Activated B cell treated with CpG ODN at 0.5 μM for 24 hours (primary cell): ENCODE measurements at places on chromosomes 7 and 10. TPM values are rescaled to one million over a fixed set of nuclear protein-coding genes. Genes with fewer than 3 reads are reported as not detected.

SCART1 gene
- total RNA-seq: 2.8 TPM in 2 replicates

CLRN3 gene
- total RNA-seq: not detected in 2 replicates

NKX6-2 gene
- total RNA-seq: not detected in 2 replicates

ITIH5 gene
- total RNA-seq: not detected in 2 replicates

ARMC3 gene
- total RNA-seq: not detected in 2 replicates

ECD gene
- 31.8 and 35.0 TPM in 2 replicates for total RNA-seq

ZP3 gene
- total RNA-seq: 0.91 and 2.9 TPM in 2 replicates

CLDN4 gene
- not detected in 2 replicates for total RNA-seq

MICALL2 gene
- total RNA-seq: 0.42 and 0.55 TPM in 2 replicates

DNA sequence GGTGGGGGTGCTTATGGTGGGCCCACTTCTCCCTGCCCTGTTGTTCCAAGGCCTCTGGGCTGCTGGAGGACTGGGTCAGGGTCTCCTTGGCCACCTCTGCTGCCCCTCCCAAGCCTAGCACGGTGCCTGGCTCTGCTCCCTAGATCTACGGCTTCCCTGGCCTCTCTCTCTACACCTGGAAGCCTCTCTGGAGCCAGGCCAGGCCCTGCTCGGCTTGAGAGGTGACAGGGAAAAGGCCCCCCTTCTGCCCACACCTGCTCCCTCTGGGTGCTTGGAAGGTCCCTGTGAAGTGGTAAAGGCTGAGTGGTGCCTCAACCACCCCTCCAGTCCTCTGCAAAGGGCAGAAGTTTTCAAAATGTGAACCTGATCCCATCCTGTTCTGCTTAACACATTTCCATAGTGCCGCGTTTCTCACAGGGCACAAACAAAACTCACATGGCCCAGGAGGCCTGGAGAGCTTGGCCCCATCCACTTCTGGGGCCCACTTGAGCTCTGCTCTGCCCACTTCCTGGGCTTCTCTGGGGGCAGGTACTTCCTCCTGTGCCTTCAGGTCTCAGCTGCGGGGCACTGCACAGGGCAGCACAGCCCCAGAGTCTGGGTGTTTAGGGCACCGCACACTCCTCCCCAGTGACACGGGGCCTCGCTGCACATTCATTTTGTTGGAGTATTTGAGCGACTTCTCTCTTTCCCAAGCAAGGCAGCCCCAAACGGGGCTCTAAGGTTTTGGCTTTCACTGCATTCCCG is 169.9 kb downstream of the PIP4K2A start:
- no peaks in the 10 kb centered on the region for H3K4me1 ChIP-seq
- DNase-seq: no peak
- peaks cover 86% of the 10 kb centered on the region for H3K36me3 ChIP-seq
- H3K4me3 ChIP-seq: no peak overlapping the region
- H3K27ac ChIP-seq: no peak overlapping the region
- no peaks in the 10 kb centered on the region for H3K27me3 ChIP-seq

GRCh38 chr10:26738301-26738911 is 40.9 kb downstream of the PDSS1 start:
- DNase-seq: no peak
- peak overlapping the region; percentile 95 for H3K27ac ChIP-seq
- H3K36me3 ChIP-seq: peaks cover 54% of the 10 kb centered on the region
- H3K4me1 ChIP-seq: peaks cover 74% of the 10 kb centered on the region

DNA sequence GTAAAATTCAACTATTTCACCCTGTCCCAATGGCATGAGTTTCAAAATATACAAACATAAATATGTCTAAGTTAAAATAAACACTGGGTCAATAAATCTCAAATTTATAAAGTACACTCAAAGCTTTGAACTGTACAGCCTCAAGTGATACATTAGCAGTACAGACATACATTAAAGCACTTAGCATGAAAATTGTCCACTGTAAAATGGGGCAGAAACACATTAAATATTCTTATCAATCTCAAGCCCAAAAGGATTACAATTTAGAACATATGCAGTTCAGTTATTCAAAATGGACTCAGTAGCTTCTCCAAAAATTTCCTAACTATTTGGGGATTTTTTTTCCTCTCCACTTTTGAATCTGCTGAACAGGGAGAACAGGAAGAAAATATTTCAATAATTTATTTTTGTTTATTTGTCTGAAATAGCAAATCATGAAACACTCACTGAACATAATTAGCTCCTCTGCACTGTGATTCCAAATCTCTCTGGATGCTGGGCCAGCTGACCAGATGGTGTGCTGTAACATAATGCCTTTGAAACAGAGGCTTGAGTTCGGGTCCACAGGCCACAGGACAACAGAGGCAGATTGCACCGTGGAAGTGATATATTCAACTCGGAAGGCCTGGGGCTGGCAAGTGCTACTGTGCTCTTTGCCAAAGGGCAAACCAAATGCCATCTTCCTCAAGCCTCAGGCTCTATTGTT is 248.9 kb upstream of the LRRN3 start:
- H3K4me1 ChIP-seq: no peaks in the 10 kb centered on the region
- H3K27ac ChIP-seq: no peak overlapping the region
- H3K27me3 ChIP-seq: no peaks in the 10 kb centered on the region
- DNase-seq: no peak
- no peaks in the 10 kb centered on the region for H3K36me3 ChIP-seq

DNA sequence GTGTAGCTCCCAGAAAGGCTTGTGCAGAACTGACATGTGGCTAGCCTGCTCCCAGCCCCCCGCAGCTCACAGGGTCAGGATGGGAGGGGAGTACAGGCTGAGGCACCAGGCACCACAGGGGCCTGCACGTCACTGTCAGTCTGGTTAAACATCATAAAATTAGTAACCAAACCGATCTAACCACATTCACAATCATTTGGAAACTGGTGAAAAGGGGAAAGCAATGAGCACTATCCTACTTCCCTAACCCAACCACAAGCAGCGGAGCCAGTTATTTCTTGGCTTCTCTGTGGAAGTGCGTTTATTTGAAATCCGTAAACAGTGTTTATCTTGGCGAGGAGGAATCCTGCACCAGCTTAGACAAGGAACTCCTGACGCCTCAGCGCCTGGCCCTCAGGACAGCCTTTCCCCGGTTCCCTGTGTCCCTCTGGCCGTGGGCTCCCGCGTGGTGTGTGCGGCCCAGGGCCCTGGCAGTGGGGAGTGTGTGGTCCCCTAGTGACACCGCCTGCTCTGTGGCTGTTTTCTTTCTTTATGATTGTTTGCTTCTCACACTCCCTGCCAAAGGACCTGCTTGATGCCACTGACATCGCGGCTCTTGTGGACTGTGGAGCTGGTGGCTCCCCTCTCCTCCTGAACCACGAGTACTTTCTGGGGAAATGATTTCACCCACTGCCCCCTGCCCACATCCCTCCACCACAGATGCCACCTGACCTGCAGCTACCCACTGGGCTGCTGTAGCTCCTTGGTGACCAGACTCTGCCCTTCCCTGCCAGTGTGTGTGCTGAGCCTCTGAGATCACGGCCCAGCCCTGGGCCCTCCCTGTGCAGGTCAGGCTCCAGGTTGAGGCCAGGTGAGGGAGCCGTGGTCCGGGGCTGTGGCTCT is 38.0 kb downstream of the INPP5A start:
- H3K4me1 ChIP-seq: peaks cover 36% of the 10 kb centered on the region
- H3K36me3 ChIP-seq: peaks cover 6% of the 10 kb centered on the region
- H3K27me3 ChIP-seq: no peaks in the 10 kb centered on the region
- H3K4me3 ChIP-seq: peak overlapping the region; percentile 74
- H3K27ac ChIP-seq: peak overlapping the region; percentile 84

GRCh38 chr10:63265222-63265617 is 132.1 kb downstream of the NRBF2 start:
- H3K27me3 ChIP-seq: no peaks in the 10 kb centered on the region
- DNase-seq: no peak
- H3K27ac ChIP-seq: peak overlapping the region; percentile 86
- peaks cover 46% of the 10 kb centered on the region for H3K36me3 ChIP-seq
- peak overlapping the region; percentile 86 for H3K4me3 ChIP-seq
- H3K4me1 ChIP-seq: peaks cover 49% of the 10 kb centered on the region

- H3K36me3 ChIP-seq: no peaks in the 10 kb centered on the region
- peaks cover 18% of the 10 kb centered on the region for H3K4me1 ChIP-seq
- H3K27me3 ChIP-seq: peaks cover 65% of the 10 kb centered on the region
- H3K27ac ChIP-seq: no peak overlapping the region
- DNase-seq: no peak
These were observed 17.2 kb upstream of the GATA3 start for GRCh38 chr10:8037199-8037801.

- peaks cover 6% of the 10 kb centered on the region for H3K36me3 ChIP-seq
- peaks cover 8% of the 10 kb centered on the region for H3K4me1 ChIP-seq
- no peak overlapping the region for H3K4me3 ChIP-seq
- H3K27ac ChIP-seq: no peak overlapping the region
These were observed 61.1 kb upstream of the EZH2 start for GRCh38 chr7:148944935-148945934.

GRCh38 chr10:90306187-90306586 is 551.7 kb downstream of the HTR7 start:
- DNase-seq: no peak
- H3K36me3 ChIP-seq: no peaks in the 10 kb centered on the region
- no peak overlapping the region for H3K4me3 ChIP-seq
- peaks cover 11% of the 10 kb centered on the region for H3K27me3 ChIP-seq

DNA sequence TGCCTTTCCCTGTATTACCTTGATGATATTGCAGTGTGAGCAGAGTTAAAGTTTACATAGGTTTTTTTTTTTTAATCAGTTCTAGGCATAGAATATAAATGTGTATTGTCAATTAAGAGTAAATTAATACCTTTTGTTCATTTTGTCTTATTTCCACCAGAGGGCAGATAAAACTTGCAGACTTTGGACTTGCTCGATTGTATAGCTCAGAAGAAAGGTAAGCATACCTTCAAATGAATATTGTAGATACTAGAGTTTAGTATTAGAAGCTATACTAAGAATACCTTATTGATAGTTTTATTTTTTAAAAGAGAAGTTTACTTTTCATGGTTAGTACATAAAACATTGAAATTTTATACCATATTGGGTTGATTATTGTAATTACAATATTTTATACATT is 86.8 kb downstream of the MPLKIP start:
- no peak overlapping the region for H3K27ac ChIP-seq
- no peaks in the 10 kb centered on the region for H3K27me3 ChIP-seq
- DNase-seq: no peak
- H3K4me3 ChIP-seq: no peak overlapping the region

DNA sequence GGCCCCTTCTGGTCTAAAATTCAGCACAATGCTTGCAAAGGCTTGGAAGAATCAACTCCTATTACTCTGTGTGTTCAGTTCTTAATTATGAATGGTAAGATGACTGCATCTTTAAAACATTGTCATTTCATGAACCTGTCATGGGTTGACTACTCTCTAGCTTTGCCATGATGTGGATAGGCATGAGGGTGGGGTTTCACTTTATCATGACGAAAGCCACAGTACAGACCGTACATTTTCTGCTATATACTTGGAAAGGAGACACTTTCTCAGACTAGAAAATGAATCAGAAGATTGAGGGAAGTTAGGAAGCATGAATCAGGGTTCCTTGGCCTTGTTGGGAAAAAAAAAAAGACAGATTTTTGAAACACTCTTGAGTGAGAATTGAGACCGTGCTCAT is 19.7 kb upstream of the MSRB2 start:
- no peak overlapping the region for H3K27ac ChIP-seq
- no peaks in the 10 kb centered on the region for H3K36me3 ChIP-seq
- DNase-seq: no peak
- H3K4me3 ChIP-seq: no peak overlapping the region
- no peaks in the 10 kb centered on the region for H3K4me1 ChIP-seq

DNA sequence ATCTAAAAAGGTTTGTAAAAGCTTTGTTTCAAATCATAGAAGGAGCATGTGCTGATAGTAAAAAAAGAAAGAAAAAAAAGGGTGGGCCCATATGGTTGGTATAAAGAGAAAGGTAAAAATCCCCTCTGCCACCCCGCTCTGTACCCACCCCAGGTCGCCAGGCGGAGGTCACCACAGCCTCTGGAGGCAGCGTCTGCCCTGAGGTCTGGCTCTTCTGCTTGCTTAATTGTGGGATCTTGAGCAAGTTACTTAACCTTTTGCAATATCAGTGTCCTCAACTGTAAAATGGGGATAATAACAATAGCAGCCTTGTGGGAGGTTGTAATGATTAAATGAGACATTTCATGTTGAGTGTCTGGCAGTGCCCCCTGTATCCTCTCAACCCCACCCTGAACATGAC is 10.7 kb upstream of the PCBD1 start:
- H3K36me3 ChIP-seq: no peaks in the 10 kb centered on the region
- H3K27me3 ChIP-seq: peaks cover 12% of the 10 kb centered on the region
- no peaks in the 10 kb centered on the region for H3K4me1 ChIP-seq
- DNase-seq: peak; percentile 1

DNA sequence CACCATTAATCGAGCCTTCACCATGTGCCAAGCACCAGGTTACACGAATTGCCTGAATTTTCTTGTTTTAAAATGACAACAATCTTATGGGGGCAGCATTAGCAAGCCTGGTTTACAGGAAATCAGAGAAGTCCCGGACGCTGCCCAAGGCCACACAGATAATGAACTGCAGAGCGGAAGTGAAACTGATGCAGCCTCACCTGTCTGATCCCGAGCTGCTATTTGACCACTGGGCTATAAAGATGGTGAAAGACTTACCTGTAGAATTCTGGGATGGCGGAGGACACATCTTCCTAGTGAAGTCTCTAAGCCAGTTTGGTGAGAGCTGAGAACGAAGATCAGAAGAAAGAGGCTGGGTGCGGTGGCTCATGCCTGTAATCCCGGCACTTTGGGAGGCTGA is 21.7 kb upstream of the GALNTL5 start:
- no peaks in the 10 kb centered on the region for H3K36me3 ChIP-seq
- H3K27me3 ChIP-seq: peaks cover 4% of the 10 kb centered on the region
- DNase-seq: no peak
- H3K4me1 ChIP-seq: peaks cover 45% of the 10 kb centered on the region

DNA sequence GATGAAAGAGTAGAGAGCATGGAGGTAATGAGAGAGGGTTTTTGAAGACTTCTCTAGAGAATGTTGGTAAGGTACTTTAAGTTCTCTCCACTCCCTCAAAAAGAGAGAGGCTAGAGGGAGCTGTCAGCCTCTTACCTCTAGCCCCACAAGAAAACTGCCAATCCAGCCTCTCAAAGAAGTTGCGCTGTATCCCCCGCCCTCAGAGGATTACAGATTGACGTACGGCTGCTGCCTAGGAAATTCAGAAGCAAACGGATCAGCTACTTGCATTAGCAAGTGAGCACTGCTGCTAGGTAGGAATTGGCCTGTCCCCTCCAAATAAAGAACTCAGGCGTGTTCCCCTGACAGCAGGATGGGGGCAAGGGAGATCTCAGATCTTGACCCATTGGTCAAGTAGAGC is 34.2 kb downstream of the TYW1B start:
- DNase-seq: no peak

DNA sequence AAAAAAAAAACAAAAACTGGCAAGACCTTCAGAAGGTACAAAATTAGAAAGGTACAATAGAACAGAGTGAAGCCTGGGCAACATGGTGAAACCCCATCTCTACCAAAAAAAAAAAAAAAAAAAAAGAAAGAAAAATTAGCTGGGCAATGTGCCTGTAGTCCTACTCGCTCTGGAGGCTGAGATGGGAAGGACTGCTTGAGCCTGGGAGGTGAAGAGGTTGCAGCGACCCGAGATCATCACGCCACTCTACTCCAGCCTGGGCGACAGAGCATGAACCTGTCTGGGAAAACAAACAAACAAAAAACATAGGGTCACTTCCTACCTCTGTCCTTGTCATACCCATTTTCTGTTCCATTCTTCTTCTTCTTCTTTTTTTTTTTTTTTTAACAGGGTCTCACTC is 45.6 kb upstream of the DLG5 start:
- peaks cover 6% of the 10 kb centered on the region for H3K4me1 ChIP-seq
- DNase-seq: no peak
- H3K4me3 ChIP-seq: no peak overlapping the region
- H3K36me3 ChIP-seq: peaks cover 20% of the 10 kb centered on the region
